Gastroesophageal sphincter (tissue), 4 donors: ENCODE measurements at places on chromosomes 12 and 14.

DNA sequence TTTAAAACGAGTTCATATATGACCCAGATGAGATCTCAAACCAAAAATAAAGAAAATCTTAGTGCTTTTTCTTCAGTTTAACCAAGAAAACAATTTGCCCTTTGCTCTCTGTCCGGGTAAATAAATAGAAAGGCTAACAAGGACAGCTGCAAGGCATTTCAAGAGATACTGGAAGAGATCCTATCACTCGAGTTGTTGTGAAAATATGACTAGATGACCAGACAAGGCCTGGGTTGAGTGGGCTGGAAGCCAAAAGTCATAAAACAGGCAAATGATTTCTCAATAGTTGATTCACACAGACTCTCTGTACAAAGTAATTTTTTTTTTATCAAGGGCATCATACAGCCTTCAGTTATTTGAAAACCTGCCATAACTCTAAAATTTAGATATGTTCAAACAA is 55.9 kb upstream of the AVPR1A start:
- ATAC-seq: no peak

- no peak for ATAC-seq
These were observed 250.5 kb upstream of the FLRT2 start for GRCh38 chr14:85279407-85279806.

DNA sequence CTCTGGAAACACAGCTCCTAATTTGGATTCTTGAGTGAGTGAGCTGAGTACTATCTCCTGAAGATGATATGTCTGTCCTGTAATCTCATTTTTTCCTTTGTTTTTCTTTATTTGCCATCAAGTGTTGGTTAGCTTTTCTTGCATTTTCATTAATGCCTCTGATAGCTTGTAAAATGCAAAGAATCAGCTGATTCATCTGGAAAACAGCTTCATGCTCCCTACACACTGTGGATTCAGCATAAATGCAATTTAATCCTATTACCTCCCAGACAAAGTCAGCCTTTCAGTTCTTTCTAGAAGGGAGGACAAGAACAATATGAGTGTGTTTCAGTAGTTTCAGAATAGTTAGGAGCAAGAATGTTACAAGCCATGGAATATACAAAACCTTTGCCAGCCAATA is 79.4 kb downstream of the DACT1 start:
- no peak for ATAC-seq

DNA sequence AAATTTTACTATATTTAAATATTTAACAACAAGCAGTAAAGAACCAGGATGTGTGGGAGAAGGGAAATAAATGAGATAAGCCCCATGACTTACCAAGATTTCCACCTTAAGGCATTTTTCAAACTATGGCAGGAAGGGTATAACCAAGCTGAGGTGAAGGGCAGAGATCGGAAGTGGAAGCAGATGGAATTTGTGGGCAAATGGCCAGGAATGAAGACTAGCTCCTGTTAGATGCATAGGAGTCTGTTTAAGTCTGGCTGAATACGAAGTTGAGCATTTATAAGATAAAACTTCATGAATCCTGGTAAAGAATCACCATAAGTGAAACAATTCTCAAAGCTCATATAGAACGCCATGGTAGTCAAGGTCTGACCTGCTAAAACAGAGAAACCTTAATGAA is 163.5 kb downstream of the DIO2 start:
- no peak for ATAC-seq

DNA sequence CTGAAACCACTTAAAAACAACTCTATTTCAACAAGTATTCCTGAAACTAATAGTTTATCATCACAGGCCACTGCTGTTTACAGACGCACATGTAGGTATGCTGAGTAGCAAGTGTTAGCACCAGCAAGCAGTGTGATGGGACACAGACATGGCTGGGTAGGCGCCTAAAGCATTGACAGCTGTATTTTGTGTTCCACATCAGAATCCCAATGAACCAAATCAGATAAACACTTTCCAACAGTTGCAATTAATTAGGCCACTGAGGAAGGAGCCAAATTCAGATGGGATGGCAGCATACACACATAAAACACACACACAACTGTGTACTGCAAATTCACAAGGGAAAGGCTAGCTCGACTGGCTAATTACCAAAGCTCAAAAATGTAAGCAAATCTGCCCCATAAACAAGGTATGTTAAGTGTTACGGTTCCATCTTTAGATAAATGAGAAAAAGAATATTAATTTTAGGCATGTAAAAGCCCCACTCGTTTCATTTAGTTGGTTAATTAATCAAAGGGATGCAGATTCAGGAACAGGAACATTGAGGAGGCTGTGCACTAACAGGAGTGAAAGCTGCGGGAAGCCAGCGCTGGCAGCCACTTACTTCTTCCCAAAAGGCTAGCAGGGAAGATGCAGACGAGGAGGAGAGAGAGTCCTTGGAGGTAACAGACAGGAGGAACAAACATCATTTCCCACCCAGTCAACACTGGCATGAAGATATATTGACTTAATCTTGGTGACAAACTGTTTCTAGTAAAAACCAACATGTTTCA is 33.4 kb downstream of the AMN start:
- no peak for ATAC-seq

GRCh38 chr12:99981639-99982190 is 3.0 kb downstream of the ANKS1B start:
- no peak for ATAC-seq

GRCh38 chr14:52233693-52234092 is 33.8 kb upstream of the PTGDR start:
- ATAC-seq: no peak

DNA sequence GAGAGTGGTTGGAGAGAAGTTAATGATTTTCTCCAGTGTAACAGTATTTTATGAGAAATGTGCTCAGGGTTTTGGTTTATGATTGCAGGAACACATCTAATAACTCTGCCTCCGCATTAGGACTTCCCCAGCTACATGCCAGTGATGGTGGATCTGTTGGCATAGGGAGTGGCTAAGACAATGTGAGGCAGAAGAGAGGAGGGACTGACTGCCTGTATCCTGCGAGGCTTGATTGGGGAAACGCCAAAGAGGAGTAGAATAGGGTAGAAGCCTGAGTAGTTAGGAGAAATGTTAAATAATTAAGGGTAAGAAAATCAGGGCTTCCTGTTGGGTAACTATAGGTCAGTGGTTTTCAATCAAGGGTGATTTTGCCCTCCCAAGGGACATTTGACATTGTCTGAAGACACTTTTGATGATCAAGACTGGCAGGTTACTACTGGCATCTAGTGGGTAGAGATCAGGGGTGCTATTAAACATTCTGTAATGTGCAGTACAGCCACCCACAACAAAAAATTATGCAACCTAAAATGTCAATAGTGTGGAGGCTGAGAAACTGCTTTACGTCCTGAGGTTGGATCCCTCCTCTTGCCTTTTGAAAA is 12.8 kb downstream of the TDG start:
- ATAC-seq: no peak

DNA sequence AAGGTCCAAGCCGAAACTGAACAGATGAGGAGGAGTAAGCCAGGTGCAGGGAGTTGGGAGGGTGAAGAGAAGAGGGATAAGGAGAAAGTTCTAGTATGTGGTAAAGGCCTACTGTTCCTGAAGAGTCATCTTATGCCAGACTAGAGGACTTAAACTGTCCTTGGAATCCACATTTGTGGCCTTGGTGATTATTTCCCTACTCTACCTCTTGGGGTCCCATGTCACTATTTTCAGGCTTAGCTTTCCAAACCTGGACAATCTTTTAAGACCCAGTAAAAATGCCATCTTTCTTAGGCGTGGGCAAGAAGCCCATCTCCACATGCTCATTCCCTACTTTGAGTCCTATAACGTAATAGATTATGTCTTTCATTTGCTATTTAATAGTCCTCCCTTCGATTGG is 40.1 kb upstream of the CRY1 start:
- ATAC-seq: no peak

DNA sequence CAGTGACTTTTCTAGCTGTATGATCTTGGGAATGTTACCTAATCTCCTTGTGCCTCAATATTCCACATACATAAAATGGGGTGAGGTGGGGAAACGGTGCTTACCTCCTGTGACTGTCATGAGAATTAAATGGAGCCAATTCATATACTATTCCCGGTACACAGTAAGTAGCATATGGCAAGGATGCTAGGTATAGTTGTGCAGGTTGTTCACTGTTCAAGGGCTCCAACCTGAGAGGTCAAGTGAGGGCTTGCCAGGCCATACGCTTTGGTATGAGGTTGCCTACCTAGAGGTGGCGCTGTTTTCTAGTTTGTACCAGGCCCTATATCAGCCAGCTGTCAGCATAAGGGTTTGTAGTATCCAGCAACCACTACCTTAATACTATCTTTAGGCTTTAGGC is 3.6 kb upstream of the BATF start:
- ATAC-seq: no peak
